Glomerular endothelial cell (primary cell): ENCODE measurements at places on chromosomes 2 and 18. TPM values are rescaled to one million over a fixed set of nuclear protein-coding genes. Genes with fewer than 3 reads are reported as not detected.

DNA sequence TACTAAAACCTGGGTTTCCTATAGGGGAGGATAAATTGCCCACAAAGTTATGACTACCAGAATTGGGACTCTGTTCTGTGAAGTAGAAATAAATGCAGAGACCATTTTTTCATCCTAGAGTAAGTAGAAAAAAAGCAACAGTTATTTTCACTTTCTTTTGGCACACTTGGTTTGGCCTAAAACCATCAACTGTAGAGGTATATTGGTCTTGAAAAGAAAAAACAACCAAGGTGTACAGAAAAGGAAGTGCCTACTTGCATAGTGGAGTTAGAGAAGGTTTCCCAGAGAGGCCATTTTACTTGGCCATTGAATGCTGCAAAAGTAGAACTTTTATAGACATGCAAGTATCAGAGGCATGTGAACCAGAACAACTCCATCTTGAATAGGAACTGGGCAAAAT, 89.4 kb upstream of the TACR1 start:
- no peak for DNase-seq

DNA sequence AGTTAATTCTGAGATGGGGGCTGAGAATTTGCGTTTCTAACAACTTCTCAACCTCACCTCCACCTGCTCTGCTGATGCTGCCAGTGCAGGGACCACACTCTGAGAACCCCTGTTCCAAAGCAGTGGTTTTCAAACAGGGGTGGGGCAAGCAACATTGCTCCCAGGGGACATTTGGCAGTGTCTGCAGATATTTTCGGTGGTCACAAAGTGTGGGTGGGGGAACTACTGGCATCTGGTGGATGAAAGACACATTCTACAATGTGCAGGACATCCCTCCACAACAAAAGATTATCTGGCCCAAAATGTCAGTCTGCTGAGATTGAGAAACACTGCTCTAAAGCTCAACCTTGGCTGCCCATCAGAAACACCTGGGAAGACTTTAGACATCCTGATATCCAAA, 188.7 kb upstream of the SATB2 start:
- no peak for DNase-seq

- DNase-seq, result no peak
Measured at GRCh38 chr2:207046724-207047123, 107.4 kb downstream of the CPO start.

DNA sequence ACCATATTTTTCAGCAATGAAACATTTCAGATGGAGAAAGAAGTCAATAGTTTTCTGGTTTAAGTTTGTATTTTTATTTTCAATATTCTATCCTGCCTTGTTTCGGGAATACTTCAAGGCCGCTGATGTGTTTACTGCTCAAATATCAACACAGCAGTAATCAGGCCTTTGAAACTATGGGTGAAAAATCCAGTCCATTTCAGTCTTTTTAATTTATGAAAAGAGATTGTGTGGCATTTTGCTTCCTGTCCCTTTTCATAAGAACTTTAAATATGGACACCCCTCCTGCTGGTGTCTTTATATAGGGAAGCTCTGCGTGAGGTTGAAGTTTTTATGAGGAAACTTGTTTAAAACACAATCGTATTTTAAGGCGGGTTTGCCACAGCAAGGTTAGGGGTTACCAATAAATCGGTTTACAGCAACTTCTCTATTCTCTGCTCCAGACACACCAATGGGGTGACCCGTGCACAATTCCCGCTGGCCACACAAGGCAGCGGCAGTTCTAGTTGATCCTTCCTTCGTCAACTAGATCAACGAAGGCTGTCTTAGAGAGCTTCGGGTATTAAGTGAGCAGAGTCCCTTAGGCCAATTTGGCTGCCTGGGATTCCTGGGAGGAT, 1.2 kb upstream of the TANC1 start:
- DNase-seq, result no peak

DNA sequence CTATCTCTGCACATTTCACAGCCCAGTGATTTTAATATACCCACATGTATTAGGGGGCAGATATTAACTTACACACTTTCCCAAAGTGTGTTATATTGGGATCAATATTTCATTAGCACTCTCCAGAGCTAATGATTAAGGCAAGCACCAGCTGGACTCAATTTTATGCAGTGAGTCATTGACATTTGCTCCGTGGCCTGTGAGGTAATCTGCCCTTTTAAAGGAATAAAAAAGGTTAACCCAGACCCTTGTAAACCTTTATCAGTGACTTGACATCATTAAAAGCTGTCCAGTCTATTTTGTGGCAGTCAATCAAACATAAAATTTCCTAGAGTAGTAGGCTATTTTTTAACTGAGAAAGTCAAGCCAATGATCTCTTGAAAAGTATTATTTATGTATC, 1870.4 kb upstream of the CELF4 start:
- DNase-seq, result no peak

DNA sequence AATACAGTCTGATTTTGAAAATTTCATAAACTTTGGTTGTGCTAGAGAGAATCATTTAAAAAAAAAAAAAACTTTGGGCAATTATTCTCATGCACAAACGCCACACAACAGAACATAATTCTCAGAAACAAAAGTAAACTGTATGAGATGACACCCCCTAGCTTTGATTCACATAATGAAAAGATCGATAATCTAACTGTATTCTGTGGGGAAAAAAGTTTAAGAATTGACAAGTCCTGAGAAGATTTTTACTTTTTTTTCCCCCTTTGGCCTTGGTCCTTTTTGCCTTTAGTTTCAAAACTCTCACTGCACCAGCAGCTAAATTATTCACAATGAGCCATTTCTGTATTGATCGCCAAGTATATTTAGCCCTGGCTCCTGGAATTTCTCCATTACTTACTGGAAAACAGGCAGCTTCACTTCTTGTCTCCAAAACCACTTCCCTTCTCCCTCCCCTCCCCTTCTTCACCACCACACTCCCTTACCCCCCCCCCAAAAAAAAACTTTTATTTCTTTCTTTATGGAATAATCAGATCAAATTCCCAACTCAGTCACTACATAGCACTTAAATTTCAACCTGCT, 2.0 kb downstream of the IKZF2 start:
- no peak for DNase-seq

GRCh38 chr2:209940936-209941335, 61.5 kb upstream of the RPE start:
- no peak for DNase-seq

GRCh38 chr2:173397539-173397938, 42.9 kb downstream of the CDCA7 start:
- DNase-seq, result no peak

DNA sequence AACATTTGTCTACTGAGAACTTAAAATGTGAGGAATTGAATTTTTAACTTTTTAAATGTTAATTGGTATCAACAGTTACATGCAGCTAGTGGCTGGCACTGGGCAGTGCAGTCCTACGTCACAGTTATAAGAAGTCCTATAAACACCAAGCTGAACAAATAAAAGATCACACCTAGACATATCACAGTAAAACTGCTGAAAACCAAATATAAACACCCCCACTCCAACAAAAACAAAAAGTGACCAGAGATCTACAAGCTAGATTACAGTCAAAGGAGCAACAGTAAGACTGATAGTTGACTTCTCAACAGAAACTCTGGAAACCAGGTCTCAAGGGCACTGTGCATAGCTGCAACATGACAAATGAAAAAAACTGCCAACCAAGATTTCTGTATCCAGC, 19.4 kb downstream of the TLK1 start:
- DNase-seq, result no peak

DNA sequence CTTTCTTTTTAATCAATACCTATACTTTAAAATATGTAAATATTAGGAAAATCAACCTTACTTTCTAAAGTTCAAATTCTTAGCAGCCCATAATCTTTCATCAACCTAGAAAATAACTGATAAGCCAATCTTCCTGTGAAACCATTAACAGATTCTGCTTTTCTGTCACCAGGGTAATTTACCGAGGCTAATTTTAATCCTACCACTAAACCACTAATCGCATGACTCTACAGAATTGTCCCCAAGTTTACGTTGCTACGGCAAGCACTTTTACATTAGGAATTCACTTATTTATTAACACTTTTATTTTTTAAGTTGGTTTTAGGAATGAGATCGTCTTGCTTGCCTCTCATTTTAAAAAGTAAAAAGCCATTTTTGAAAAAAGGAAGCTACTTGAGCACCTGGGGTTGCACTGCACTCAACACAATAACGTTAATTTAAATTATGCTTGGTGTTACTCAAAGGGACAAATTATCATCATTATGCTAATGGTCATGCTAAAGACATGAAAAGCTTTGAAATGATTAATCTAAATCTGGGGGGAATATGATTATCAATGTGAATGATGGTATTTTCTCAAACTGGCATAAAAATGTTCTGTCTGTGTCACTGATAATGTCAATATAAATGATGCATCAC, 10.2 kb downstream of the ZNF516 start:
- no peak for DNase-seq

GRCh38 chr2:75608684-75609333, 37.8 kb upstream of the MRPL19 start:
- no peak for DNase-seq

DNA sequence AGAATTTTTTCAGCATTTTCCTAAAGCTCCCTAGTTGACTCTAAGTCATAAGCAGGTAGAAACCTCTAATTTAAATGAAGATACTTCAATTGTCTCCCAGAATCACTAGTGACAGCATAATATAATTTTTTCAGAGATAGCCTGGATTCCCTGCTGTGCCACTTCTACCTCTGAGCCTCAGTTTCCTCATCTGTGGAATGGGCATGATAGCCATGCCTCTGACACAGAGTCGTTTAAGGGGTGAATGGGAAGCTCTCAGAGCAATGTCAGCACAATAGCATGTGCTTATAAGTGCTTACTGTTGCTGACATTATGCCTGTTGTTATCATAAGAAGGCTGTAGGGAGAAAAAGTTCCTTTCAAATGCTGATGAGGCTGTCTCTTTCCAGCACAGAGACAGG, 48.0 kb downstream of the SFXN5 start:
- no peak for DNase-seq

DNA sequence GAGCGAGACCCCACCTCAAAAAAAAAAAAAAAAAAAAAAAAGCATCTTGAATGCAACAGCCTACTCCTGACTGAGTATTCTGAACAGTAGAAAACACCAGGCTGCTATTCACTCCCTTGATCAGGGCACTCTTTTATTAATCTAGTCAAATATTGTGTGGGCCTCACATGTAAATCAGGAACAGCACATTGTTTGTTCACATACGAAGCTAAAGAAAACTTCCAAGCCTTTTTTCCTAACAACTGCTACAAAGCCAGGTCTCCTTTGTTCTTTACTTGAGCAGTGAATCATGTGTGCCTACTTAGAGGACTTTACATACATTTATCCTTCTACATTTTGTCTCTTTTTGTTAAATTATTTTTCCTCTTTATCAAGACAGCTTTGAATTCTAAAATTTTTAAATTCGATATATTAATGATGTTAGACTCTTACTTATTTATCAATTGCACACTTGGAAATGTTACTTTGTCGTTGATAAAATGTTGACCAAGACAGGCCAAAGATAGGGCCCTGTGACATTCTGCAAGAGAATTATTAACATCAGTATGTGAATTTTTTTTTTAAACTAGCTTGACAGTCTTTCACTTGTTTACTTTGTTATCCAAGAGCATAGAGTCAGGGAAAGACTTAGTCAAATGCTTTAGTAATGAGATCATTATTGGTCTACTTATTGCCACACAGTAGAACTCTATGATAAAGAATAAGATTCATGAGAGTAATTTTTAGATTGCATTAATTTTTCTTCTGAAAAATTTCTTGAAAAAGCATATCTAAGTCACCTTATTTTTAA, 13.2 kb downstream of the SPATS2L start:
- DNase-seq, result no peak

GRCh38 chr18:26809346-26809745, 56.2 kb downstream of the AQP4 start:
- DNase-seq, result no peak

DNA sequence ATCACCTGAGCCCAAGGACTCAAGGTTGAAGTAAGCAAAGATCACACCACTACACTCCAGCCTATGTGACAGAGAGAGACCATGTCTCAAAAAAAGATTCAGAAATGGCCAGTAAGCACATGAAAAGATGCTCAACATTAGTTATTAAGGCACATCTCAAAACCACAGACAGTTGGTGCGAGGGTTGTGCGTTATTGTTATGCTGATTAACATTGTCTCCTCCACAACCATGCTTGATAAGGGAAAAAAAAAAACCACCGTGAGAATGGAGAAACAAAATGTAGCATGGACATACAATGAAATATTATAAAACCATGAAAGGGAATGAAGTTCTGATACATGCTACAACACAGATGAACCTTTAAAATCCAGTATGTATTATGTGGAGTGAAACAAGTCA, 27.3 kb downstream of the MOB4 start:
- DNase-seq, result no peak

DNA sequence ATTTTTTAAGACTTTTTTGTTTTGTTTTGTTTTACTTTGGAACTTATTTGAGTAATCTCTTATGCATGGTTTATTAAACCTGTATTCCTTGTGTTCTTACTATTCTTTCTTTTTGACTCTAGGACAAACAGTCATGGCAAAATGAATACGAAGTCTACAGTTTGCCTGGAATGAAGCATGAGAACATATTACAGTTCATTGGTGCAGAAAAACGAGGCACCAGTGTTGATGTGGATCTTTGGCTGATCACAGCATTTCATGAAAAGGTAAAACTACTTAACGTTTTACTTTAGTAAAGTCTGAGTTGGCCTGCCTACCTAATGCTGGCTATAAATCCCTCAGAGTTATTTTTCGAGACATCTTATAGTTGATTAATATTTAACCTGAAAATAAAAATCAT, 72.3 kb downstream of the ACVR2A start:
- DNase-seq, result no peak

DNA sequence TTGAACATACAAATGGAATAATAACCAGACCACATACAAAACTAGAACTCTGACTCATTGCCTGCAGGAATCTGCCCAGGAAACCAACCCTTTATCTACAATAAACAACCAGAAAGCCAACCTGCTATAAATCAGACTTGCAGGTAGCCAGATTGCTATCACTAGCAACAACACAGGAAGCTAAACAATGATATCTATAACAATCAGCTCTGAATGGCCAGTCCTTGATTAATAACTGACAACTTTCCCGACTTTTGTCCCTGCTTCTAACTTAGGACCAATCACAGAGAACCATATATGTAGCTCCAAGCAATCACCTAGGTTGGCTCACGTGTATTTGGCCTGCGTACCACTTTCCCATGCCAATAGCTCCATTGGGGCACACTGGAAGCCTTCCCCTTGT, 470.8 kb downstream of the RIT2 start:
- peak; percentile 88 for DNase-seq

DNA sequence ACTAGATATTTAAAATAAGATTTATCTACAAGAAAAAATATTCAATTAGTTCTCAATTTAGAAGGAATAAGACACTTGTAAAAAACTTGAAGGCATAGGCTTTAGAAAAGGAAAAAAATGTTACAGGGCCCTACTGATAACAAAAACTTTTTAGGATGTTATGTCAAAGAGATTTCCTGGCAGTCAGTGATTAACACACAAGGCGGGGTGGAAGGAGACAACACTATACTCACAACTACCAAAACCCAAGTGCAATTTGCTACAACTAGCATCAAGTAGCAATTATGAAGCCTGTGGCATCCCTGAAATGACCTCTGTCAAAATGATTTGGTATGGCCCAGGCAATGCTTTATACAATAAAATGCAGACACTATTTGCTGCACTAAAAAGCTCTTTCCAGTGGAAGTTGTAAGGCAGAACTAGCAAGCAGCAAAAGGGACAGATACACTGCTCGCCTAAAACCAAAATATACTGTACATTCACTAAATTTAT, 15.3 kb downstream of the STRN start:
- DNase-seq, result no peak

NETO1 gene
- total RNA-seq, result 1.3 and 2.0 TPM in 2 replicates

RAX gene
- total RNA-seq, result not detected in 2 replicates

MSGN1 gene
- not detected in 2 replicates for total RNA-seq

HOXD9 gene
- 4.7 and 7.6 TPM in 2 replicates for total RNA-seq

NDUFB3 gene
- total RNA-seq, result 73.9 and 92.0 TPM in 2 replicates

ATP5MC3 gene
- total RNA-seq, result 159 and 163 TPM in 2 replicates

TCF23 gene
- total RNA-seq, result not detected in 2 replicates
